SK-N-SH treated with all-trans-retinoic acid at 6 μM for 48 hours (cell line): ENCODE measurements at places on chromosomes 6 and 20.

- no peak for ATAC-seq
Measured at GRCh38 chr20:49693435-49694171, 20.1 kb downstream of the B4GALT5 start.

DNA sequence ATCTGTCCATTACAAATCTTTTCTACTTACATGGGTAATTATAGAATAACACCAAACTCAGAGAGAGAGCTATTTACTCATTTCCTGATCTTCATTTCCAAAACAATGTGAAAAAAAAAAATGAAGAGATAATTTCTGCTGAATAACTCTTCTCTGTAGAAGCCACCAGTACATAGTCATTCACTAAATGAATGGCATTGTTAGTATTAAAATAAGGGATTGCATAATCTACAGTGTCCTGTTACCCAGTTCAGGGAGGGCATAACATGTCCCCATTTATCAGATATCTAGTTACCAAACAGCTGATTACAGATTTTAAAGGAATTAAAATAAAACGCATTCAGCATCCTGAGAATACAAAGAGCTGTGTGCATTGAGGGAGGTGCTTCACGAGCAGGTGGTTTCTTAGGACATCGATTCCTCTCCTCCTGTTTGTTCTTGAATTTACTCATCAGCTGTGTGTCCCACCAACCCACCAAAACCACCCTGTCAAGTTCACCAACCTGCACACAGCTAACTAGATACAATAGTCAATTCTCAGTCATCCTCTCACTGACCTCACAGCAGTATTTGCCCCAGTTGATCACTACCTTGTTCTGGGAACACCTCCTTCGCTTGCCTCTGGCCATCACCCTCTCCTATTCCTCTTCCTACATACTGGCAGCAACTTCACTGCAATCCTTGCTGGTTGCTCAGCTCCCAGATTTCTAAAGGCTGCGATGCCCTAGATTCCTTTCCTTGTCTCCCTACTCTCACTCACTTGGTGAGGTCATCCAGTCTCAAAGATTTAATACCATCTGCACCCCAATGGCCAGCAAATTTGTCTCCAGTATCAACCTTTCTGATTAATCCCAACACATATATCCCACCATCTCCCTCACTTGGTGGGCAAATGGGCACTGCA, 18.7 kb downstream of the CNKSR3 start:
- no peak for ATAC-seq

- ATAC-seq: no peak
Measured at GRCh38 chr6:162372106-162372505, 355.5 kb downstream of the PRKN start.

GRCh38 chr20:58141496-58141895, 87.0 kb downstream of the ANKRD60 start:
- no peak for ATAC-seq

- ATAC-seq: no peak
Measured at GRCh38 chr20:18909254-18909653, 95.7 kb downstream of the SCP2D1 start.

GRCh38 chr6:89640804-89641203, 2.3 kb upstream of the LYRM2 start:
- no peak for ATAC-seq

DNA sequence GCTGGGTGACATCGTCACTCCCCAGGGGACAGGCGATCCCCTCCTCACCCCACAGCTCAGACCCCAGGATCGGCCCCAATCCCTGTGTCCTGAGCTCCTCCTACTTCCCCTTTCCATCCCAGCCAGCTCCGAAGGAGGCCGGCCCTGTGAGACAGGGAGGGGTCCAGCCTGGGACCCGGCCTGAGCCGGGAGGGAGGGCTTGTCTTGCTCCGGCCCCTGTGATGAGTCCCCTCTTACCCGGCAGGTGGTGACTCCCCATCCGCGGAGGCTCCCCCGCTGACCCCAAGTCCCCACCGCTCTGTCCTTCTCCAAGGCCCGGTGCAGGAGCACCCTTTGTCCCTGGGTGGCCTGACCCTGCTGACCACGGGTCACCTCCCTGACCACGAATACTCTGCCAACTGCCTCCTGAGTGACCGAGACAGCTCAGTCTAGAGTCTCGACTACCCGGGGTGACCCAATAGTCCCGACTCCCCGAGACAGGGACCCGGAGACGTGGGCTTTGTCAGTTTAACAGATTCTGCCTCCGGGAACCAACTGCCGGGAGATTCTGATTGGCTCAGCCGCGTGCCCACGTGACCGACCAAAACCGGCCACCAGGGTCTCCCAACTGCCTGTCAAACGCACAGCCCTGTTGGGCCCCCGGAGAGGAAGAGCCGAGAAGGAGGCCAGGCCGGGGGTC, 187.4 kb upstream of the PROKR2 start:
- peak; percentile 93 for ATAC-seq

DNA sequence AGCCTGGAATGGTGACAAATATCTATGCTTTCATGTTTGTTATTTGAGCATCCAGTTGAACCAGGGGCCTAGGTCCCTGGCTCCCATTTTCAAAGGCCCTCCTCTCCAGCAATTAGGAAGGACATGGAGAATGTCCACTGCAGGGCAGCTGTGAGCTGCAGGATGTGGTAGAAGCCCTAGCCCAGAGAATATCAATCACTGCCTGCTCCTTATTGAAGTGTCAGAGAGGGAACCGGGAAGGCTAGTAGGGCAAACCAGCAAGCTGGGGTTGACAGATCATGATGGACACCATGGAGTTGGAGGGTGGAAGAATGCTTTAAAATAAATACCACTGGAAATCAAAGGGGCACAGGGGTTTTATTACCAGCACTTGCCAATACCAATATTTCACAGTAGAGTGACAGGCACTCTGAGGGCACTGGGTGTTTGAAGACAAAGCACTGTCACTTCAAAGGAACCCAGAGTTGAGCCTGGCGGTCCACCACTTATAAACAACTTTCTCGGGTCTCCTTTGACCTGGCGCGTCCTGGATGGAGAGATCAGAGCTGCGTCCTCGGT, 47.7 kb downstream of the ZNF831 start:
- ATAC-seq: no peak

- ATAC-seq: no peak
Measured at GRCh38 chr6:92684386-92684785, 735.0 kb downstream of the EPHA7 start.

DNA sequence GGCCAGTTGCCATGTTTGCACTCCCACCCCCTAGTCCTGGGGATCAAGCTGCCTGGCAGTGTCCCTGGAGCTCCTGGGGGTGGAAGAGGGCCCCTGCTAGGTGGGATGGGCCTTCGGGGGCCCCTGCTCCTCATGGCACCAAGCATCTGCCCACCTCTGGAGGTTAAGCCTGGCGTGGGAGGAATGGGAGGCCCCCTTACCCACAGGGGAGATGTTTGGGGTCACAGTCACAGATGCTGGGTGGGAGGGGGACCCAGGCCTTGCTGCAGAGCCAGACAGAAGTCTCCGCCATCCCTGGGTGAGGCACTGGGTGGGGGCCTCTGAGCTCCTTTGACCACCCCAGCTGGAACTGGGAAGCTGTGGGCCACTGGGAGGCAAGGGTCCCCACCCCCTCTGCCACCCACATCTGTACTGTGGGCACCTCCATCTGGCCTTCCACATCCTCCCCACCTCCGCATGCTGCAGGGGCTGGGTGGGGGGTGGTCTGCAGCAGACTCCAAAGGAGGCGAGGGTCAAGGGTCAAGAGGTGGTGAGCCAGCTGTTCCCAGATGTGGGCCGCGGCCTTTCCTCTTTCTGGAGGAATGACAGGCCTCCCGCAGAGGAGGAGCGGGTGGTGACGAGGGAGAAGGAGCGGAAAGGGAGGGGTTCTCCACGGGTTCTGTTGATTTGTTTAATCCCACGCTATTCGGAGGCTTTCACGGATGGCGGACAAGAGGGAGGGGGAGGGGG, 41.5 kb downstream of the YTHDF1 start:
- ATAC-seq: no peak

DNA sequence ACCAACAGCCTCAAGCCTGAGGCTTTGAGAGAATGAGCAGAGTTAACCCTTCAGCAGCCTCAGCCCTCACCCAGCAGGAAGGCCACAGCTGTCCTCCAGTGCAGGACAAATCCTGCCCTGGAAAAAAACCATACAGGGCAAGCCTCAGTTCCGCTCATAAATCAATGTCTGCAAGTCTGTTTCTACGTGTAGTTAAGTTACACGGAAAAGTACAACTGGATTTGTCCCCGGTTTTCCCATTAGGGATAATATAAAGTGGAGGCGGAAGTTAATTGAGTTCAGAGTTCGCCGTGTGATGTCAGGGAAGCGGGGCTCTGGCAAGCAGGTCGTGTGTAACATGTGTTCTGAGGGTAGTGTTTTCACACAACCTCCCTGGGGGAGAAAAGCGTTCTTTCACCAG, 44.2 kb upstream of the EYA2 start:
- no peak for ATAC-seq

DNA sequence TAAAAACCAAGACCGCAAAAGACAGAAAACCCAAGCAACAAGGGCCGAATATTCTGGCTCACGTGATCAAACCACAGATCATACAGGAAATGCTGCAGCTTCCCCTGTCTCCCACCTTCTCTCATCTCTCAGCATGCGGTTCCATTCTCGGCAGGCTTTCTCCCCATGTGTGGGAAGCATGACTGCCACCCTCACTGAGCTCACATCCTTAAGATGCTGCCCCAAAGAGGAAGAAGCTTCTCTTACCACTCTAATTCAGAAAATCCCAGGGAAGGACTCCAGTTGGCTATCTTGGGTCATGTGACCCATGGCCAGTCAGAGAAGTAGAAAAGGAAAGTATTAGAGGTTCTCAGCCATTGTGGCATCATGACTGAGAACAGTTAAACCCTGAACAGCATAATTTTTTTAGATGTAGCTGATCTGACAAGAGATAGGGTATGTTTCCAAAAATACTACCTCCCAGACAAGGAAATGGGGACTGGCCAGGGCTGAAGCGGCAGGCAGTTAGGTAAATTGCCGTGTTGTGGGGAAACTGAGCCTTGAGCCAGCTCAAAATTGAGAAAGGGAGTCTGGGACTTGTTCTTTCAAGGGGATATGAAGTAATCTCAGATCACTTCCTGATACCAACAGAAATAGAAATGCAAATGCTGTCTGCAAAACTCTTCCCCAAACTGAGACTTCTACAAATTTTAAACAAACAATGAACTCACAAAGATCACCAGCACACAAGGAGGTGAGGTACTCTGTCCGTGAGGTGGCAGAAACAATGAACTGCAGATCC, 37.1 kb upstream of the GRM4 start:
- ATAC-seq: no peak

DNA sequence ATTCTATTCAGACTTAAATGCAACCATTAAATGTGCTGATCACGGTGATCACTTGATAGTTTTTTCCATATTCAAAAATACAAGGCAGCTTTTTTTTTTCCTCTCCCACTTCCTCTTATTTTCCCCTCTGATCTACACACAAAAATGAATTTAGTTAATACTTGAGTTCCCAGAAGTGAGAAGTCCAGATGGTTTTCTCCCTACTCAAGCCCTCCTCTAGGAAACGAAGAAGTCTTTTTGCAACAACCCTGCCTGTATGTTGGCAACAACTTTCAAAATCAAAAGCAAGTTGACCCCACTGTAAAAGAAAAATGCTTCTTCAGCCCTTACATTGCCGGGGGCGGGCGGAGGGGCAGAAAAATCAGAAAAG, 24.3 kb downstream of the ARHGAP18 start:
- ATAC-seq: no peak

DNA sequence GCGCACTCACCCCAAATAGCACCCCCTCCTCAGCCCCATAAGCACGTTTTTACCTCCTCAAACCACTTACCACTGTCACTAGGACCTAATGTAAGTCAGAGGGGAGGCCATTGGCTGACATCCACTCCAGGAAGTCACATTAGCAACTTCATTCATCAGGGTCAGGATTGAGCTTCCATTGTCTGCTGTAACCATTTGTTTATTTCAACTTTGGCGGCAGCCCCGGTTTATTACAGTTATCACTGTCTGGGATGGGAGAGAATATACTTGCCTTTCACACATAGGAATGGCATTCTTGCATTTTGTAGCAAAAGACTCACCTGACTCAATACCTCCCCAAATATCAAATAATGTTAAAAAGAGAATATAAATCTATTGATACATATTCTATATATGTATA, 38.3 kb downstream of the MAFB start:
- ATAC-seq: no peak

GRCh38 chr20:432677-433299, 24.7 kb downstream of the RBCK1 start:
- no peak for ATAC-seq

DNA sequence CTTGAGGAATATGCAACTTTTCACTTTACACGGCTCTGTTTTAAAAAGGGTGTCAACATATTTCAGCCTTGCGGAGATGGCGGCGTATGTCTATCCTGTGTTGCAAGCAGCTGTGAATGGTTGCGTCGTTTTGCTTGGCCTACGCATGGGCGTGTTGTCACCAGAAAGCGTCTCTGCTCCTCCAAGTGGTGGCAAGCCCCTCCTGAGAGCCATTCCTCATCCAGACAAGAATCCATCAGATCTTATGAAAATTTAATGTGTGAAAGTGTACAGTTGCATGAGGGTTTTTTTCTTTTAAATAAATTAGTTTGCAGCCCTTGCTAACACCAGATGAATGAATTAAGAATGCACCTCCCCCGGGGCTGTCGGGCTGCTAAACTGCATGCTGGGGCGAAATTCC, 114.4 kb downstream of the PHACTR3 start:
- ATAC-seq: no peak

DNA sequence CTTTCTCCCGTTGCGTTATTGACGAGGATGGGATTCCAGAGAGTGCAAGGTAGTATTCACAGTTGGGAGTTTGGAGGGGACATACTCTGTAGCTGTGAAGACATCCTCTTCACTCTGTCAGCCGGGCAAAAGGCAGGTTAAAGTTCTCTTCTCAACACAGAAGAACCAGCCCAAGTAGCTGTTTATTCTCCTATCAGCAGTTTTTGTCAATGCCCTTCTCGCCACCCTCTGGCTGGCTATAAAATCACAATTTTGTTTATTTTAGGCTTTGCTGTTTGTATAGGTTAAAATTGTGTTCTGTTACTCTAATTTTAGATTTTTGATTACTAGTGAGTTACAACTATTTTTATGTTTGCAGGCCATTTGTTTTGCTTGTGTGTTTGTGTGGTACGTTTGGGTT, 37.9 kb upstream of the MAS1 start:
- ATAC-seq: peak; percentile 67

GRCh38 chr6:93139408-93140081, 279.8 kb downstream of the EPHA7 start:
- no peak for ATAC-seq

DNA sequence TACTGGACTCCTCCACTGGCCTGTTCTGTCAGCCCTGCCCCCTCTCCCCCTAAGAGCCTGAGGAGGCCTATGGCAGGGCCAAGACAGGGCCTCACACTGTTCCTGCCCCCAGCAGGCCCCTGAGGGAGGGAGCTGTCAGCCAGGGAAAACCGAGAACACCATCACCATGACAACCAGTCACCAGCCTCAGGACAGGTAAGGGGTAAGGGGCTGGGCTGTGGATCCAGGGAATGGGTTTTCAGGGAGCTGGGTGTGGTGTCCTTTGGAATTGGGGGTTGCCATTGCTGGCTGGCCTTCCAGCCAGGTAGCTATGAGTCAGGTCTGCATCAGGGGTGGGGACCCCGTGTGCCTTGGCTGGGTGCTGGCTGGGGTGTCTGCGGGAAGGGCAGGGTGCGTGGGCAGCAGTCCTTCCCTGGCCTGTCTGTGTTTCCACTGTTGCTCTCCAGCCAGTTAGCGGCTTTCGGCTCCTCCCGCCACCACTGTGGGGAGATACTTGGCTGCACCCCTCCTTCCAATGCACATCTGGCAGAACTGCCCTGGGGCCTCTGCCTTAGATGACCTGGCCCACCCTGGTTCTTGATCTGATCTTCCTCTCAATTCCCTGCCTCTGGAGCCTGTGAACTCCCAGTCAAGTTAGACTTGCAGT, 3.9 kb downstream of the SLC29A1 start:
- ATAC-seq: no peak

GRCh38 chr20:10708351-10709185, 34.8 kb upstream of the JAG1 start:
- ATAC-seq: peak; percentile 63

- ATAC-seq: no peak
Measured at GRCh38 chr6:318243-318890, 26.1 kb downstream of the DUSP22 start.
